Kidney (tissue), 22 donors: ENCODE measurements at places on chromosomes 12 and 14. TPM values are rescaled to one million over a fixed set of nuclear protein-coding genes. Genes with fewer than 3 reads are reported as not detected.

DNA sequence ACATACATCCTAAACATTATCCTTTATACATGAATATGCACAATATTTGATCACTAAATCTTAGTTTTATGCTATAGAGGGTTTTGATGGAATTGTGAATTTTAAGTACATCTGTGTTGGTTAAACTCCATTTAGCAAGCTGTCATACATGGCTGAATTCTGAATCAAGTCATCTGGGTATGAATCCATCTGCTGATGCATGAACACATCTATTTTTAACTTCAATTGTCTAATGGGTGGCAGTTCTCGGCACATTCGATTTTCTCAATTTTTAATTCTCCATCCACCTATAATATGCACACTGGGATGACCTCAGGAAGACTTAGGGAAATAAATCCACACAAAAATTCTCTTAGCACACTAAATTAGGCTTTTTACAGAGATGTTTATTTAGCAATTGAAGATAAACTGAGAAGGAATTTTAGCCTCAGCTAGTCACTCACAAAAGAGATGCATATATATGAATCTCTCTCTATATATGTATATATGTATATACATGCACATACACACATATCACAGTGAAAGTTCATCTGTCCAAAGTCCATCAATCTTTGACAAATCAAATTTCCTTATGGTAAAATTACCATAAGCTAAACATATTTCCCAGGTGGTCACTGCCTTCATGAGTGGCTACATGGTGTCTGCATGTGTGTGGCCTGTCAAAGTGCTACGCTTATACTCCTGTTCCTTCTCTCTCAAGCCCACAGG lies 44.5 kb upstream of the VPS33A start:
- DNase-seq = no peak

The DPY19L2 gene
- polyA plus RNA-seq = 17.8 TPM

DNA sequence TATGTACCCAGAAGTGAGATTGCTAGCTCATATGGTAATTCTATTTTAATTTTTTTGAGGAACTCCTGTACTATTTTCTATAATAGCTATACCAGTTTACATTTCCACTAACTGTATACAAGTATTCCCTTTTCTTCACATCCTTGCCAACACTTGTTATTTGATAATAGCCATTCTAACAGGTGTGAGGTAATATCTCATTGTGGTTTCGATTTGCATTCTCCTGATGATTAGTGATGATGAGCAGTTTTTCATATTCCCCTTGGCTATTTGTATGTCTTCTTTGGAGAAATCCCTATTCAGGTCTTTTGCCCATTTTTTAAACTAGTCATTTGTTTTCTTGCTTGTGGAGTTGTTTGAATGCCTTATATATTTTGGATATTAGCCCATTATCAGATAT lies 121.3 kb downstream of the BBS10 start:
- no peak for DNase-seq

- no peak for DNase-seq
Observed at GRCh38 chr12:55777856-55778255, 34.9 kb downstream of the GDF11 start.

The IQSEC3 gene
- 6.9 TPM for polyA plus RNA-seq

GRCh38 chr14:50230401-50230700 lies 1.0 kb downstream of the SOS2 start:
- no peak for DNase-seq
